K562 (cell line): ENCODE measurements at places on chromosomes 16 and 17. TPM values are rescaled to one million over a fixed set of nuclear protein-coding genes. Genes with fewer than 3 reads are reported as not detected.
A peak's percentile ranks its signal among the peaks of the same experiment; 100 is the strongest.

Gene CTRL
- 3.8 and 4.1 TPM in 2 replicates for total RNA-seq

Gene LRRC75A
- total RNA-seq: 0.04 TPM in 1 of 2 replicates, not detected in the other

Gene C16orf96
- not detected in 2 replicates for total RNA-seq

Gene TCAP
- 1.1 and 1.4 TPM in 2 replicates for total RNA-seq

Gene TRPV2
- 93.6 and 97.5 TPM in 2 replicates for total RNA-seq

Gene SLFN14
- total RNA-seq: 3.2 and 4.3 TPM in 2 replicates

Gene ITGAD
- total RNA-seq: not detected in 2 replicates

Gene KRT222
- total RNA-seq: 0.04 TPM in 1 of 2 replicates, not detected in the other

Gene TPSAB1
- total RNA-seq: 0.31 TPM in 1 of 2 replicates, not detected in the other

Gene FAM20A
- total RNA-seq: 0.07 TPM in 1 of 2 replicates, not detected in the other

Gene PABPN1L
- 0.29 TPM in 1 of 2 replicates, not detected in the other for total RNA-seq

Gene CCL17
- not detected in 2 replicates for total RNA-seq

Gene TM4SF5
- total RNA-seq: not detected in 2 replicates

GRCh38 chr17:45302649-45303173 is 14.1 kb downstream of the MAP3K14 start:
- no peak for DNase-seq

DNA sequence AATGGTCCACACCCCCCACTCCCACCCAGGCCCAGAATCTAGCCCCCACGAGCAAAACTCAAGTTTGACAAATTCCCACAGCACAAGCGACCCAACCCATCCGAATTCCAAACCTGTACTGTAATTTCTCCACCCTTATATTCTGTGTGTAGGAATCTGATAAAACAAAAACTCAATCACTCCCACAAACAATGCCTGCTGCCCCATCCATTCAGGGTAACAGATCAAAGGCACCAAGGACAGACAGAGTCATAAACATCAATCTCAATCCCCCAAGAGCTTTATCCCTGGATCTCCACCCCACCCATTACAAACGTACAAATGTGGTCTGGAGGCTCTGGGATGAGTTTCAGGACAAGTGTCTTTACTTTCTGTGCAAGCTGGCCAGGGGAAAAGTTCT is 157.8 kb downstream of the AXIN2 start:
- DNase-seq: no peak

DNA sequence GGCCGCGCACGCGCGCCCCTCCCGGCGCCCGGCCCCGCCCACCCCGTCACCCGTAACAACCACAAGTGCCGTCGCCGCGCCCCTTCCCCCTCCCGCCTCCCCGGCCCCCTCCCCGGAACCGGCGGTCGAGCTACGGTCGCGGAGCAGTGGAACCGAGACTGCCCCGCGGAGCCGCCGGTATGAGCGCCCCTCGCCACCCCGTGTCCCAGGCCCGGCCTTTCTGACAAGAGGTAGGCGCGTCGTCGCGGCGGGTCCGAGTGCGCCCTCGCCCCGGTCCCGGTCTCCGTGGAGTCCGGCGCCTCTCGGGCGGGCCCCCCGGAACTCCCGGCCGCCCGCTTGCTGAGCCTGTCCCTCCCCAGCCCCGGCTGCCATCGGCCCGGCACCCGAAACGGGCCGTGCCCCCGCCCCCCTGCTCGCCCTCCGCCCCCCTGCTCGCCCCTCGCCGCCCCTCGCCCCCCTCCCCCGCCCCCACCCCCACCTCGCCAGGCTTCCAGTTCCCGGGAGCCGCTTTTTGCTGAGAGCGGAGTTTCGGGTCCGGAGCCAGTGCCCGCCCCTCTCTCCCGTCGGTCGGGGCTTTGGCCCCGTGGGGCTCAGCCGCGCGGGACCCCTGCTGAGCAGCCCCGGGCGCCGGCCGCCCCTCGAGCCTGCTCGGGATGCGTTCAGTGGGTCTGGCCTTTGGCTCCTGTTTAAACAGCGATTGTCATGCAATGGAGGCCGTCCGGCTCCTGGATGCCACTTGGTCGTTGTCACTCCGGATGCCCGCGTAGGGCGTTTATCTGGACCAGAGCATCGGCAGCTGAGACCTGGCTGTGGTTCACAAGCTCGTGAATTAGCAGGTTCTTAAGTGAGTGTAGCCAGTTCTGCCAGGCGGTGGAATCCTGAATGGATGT is at the start of gene SEC14L1:
TSS of gene SEC14L1 (plus strand) at position 92 of the 890 bp plus-strand sequence. CDS start 2,628 bp downstream, outside the sequence.
- peak; percentile 77 for DNase-seq

DNA sequence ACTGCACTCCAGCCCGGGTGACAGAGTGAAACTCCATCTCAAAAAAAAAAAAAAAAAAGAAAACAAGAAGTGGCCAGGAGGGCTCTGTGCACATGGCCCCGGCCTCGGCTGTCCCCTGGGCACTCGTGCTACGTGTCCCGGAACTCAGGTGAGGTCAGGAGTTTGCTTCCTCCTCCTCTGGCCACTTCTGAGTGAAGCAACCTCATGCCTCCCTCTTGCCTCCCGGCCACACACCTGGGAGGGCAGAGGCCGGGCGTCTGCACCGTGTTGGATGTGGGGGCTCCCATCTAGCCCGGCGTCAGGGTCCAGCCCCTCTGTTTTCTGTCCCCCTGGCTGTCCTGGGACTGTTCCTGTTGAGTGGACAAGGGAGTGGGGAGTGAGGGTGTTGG is 22.2 kb downstream of the ASPSCR1 start:
- no peak for DNase-seq

DNA sequence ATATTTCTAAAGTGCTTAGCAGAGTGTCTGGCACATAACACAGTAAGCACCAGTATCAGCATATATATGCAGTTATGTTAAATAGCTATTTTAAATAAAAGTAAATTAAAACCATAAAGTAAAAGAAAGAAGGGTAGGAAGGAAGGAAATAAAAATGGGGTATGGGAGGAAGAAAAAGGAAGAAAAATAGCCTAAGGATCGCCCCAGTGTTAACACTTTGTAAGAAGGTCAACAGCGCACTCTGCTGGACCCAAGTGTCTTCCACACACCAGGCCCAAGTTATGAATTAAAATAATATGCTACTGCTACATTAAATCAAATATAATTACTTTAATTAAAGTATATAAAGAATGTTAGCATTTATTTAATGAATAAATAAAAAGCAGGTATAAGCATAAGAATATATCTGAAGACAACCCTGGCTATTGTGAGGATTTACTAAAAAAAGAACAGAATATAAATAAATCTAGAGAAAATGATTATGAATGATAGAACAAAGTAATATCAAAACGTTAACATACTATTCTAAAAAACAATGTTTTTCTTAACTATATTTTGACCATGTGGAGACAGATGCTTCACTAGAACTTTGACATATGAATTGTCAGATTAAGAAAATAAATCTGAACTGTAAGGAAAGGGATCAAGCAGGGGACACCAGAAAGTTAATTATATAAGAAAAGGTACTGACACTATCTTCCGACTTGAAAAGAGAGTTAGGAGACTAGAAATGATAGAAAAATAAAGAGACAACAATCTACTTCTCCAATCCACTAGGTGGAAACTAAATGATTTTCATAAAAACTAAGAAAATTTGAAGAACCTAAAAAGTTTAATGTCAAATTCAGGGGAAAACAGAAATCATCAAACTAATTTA is 25.9 kb downstream of the BRIP1 start:
- peak; percentile 45 for DNase-seq

- DNase-seq: no peak
Observed at GRCh38 chr16:53947642-53948041, 243.7 kb downstream of the FTO start.

GRCh38 chr17:3963237-3964201 is 718 bp downstream of the ATP2A3 start:
- peak; percentile 32 for DNase-seq

DNA sequence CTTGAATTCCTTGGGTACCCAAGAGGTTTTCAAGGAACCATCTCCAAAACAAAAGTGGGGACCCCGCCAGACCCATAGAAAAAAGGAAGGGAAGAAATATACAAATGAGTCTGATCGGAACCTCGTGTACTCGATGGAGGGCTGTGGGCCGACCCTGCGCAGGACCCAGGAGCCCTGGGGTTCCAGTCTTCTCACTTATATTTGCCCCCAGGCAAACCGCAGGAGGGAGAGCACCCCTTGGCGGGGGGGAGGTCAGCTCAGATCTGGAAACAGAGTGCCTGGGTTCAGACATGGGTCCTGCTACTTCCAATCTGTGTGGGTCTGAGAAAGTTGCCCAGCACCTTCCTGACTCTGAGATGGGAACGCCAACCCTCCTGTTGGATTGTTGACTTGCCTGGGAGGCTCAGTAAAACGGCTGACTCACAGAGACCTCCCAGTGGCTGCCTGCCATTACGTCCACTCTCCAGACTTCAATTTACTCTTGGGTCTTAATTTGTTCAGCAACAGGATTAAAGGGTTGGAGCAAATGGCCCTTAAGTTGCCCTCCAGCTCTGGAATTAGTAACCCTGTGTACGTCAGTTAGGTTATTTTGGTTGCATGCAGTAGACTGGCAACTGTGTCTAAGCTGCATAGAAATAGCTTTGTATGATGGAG is 24.9 kb upstream of the CACNG4 start:
- no peak for DNase-seq

DNA sequence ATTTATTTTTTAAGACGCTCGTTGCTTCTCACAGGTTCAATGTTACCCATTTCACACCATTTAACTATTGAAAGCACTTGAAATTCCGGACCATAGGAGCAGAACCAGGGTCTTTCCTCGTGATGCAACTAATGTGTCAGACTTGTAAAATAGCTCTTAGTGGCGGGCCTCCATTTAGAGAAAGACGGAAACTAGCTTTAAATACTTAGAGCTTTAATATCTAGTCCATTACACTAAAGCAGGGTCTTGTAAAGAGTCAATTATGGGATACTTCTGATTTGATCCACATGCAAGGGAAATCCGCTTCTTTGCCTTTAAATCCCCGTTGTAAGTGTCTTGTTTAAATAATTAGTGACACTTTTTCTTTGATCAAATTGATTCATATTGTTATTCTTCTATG is 56.6 kb downstream of the NACA2 start:
- no peak for DNase-seq

- peak; percentile 55 for DNase-seq
Observed at GRCh38 chr17:36849871-36850348, 87.4 kb upstream of the LHX1 start.

GRCh38 chr16:2512735-2513404 is 882 bp upstream of the ATP6V0C start:
- peak; percentile 37 for DNase-seq

GRCh38 chr17:83145831-83146230 is 66.4 kb downstream of the METRNL start:
- DNase-seq: no peak

- DNase-seq: no peak
Observed at GRCh38 chr17:17109907-17110306, 67.7 kb downstream of the MPRIP start.

DNA sequence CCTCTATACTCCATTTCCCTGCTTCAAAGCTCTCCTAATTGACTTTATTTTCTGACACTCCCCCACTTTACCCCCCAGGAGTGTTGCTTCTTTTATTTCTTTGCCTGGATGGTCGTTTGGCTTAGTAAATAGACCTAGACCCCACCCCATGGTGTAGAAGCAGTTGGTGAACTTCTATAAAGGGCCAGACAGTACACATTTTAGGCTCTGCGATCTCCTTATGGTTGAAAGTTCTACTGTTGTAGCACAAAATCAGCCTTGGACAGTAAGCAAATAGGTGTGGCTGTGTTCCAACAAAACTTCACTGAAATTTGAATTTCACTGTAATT is 31.9 kb downstream of the ZNF287 start:
- no peak for DNase-seq
